ENCODE measurements at places on chromosomes 7 and 10.

DNA sequence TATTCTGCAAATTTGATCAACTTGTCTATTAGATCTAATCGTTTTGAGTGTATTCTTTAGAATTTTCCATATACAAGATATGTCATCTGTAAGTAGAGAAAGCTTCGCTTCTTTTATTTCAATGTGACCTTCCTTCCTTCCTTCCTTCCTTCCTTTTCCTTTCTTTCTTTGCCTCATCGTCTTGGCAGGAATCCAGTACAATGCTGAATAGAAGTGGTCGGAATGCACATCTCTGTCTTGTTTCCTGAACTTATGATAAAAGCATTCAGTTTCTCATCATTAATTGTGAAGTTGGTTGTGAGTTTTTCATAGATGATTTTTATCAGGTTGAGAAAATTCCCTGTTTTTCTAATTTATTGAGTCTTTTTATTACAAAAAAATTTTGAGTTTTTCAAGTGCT, 300.7 kb upstream of the ZNF32 start:
- no peak for DNase-seq

DNA sequence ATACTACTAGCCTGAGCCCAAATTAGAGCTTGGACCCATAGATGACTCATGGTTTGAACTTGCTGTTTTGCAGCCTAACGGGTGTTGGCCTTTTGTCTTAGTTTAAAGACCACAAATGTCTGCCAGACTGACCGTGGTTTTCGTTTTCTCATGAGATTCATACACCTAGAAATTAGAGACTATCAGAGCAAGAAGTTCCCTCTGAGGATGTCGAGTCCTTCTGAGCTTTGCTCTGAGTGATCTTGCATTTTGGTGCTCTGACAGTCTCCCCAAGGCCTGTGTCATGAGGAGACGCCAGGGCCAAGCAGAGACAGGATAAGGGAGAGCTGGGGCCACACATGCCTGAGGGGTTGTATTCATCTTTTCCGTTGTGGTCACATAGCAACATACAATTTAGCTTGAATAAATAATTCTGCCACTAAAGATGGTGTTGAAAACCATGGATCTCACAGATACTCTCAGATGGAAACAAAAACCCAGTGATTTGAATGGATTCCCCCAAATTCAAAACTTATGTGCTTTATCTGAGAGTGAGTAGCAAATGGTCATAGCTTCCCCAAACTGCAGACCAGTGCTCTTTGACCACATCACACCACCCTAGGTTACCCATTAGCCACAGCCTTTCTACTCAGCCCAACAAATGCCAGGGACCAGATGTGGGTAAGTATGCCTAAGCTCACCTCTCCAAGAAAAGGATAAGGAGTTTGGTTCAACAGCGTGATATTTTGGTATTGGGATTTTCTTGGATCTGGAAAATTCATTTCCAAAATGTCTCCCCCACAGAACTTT, 762.0 kb upstream of the IGFBP3 start:
- no peak for DNase-seq

DNA sequence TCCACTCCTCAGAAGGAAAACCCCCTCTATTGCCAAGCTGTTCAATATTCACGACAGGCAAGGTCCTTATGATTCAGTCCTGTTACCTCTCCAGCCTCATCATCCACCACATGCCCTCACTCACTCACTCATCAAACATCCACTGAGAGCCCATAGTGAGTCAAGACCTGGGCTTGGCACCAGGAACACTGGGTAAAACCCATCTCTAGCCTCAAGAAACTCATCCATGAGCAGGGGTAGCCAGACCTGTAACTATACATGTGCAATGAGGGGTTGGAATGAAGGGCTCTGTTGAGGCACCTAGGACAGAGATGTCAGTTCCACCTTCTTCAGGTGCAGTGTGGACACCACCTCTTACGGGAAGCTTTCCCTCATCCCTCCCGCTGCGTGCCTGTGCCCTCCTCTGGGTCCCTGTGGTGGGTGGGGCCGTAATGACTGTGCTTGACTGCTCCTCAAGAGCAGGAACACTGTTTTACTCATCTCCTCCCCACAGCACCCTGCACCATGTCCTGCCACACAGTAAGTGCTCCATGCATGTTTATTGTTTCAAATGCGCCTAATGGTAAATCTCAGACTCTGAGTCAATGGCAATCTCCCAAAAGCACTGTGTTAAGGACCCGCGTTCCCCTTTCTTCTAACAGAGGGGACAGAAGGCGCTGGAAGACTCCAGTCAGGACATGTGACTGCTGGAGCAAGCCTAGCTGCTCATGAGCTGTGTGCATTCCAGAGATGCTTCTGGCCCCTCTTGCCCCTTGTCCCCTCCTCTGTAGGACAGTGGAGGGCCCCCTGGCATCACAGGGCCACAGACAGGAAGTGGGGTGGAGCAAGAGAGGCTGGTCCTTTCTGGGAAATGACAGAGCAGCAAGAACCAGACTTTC, 95.4 kb downstream of the HIPK2 start:
- DNase-seq: no peak

DNA sequence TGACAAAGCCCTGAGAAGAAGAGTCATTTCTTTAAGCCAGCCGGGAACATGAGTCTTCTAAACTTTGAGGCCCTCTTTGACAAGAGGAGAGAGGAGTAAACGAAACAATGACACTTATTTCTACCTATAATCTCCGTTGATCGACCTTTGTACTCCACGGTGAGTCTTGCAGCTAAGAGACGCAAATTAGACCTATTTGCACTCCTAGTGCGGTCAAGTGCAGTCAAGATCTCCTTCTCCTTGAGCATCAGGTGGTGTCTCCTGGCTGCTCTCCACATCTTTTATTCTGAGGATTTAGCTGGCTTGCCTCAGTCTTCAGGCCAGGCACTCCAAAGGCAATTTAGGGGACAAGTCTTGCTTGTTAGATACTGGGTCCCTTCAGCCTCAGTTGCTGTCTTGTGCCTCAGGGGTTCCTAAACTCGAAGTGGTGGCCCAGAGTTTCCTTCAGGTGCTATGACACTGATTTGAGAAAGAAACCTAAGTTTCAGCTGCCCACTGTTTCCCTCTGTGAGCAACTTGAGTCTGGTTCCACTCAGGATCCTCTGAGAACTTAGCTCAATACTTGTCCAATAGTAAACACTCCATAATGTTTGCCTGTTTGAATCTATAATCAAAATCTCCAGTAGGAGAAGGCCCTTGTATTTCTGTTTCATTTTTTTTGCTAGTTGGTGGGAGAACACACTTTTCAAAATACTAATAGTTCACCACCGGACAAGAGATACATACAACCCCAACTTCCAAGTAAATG, 312.9 kb downstream of the RNLS start:
- no peak for DNase-seq

DNA sequence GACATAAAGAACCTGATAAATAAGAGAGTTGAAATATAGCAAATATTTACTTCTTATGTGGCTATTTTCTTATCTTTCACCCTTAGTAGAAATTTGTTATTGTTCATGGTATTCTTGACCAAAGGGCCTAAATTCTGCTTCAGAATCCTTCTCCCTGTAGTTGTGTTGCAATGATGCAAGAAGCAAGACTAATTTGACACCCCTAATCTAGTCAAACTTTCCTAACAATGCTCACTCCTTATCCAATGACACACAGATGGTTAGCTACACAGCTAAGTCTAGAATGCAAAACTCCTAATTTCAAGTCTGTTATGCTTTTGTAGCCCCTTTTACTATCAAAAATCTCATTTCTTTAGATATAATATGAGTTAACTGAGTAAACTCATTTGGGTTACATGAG, 56.1 kb downstream of the TWIST1 start:
- no peak for DNase-seq

DNA sequence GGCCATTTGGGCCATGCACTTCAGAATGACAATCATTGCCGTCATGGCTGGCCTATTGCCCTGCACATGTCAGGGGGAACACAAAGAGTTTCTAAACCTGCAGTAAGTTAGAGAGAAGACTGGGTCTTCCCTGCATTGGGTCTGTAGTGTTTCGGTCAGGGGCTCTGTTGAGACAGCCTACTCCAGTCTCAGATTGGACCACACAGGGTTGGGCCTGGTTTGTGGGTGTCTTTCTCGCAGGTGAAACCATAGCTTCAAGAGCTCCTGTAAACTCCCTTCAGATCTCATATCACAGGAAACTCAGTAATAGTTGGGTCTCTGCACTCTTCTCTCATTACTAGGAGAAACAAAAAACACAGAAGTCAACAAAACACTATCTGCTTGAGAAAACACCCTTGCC, 7.3 kb upstream of the TARP start:
- no peak for DNase-seq

- DNase-seq: no peak
Observed at GRCh38 chr10:23046027-23046426, 49.4 kb upstream of the MSRB2 start.

- no peak for DNase-seq
Observed at GRCh38 chr10:91010952-91011351, 90.1 kb upstream of the ANKRD1 start.

DNA sequence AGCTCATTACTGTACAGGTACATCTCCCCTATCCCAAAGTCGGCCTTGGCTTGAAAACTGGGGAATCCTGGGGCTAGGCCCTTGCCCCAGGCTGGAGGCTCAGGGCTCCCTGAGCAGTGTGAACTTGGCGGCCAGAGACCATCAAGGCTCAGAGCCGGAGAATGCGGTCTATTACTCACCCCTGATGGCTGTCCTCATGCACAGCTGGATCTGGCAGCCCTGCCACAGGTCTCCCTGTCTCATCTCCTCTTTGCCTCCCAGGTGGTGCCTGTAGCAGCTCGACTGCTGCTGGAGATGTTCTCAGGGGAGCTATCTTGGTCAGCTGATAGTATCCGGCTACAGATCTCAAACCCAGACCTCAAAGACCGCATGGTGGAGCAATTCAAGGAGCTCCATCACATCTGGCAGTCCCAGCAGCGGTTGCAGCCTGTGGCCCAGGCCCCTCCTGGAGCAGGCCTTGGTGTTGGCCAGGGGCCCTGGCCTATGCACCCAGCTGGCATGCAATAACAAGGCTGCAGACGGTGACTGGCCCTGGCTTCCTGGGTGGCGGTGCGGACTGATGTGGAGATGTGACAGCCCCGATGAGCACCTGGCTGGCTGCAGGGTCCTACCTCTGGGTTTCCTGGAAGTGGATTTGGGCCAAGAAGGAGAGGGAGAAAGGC, 10.7 kb downstream of the IRF5 start:
- no peak for DNase-seq

DNA sequence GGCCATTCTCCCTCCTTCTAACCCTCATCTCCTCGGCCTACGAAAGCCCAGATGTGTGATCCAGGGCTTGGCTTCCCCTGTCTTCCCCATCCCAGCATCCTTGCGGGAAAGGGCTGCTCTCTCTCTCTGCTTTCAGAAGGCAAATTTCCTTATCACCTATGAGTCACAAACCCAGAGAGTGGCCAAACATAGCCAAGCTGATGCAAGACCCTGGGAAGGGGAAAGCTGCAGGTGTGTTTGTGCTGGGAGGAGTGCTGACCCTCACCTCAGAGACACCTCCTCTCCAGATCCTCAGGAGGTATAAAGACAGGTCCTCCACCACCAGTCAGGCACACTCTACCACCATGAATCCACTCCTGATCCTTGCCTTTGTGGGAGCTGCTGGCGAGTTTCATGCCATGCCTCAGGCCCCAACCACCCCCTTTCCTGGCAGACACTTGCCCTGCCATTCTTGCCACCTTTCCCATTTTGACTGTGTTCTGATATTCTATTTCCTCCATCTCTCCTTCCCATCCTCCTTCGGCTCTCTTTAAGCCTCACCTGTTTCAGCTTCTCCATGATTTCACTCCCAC, 10.6 kb upstream of the PRSS2 start:
- DNase-seq: no peak

- DNase-seq: no peak
Observed at GRCh38 chr10:65213170-65213569, 1692.0 kb downstream of the REEP3 start.

- DNase-seq: peak; percentile 61
Observed at GRCh38 chr7:2734751-2735571, 47.0 kb downstream of the AMZ1 start.

DNA sequence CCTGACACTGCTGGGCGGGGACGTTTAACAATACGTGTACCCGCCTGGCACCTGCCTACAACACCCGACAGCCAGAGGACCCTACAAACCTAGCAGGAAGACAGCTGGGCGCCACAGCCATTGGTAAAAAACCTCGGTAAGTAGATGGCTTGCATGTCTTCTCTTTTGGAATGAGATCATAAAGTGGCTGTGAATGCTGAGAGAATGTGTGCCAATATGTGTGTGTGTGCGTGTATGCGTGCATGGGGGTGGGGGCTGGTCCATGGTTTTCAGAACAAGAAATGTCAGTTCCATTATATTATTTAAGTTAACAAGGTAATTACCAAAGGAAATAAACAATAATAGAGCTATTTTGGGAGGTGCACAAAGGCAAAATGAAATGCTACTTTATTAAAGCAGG, 39.2 kb downstream of the PAPOLB start:
- DNase-seq: no peak

DNA sequence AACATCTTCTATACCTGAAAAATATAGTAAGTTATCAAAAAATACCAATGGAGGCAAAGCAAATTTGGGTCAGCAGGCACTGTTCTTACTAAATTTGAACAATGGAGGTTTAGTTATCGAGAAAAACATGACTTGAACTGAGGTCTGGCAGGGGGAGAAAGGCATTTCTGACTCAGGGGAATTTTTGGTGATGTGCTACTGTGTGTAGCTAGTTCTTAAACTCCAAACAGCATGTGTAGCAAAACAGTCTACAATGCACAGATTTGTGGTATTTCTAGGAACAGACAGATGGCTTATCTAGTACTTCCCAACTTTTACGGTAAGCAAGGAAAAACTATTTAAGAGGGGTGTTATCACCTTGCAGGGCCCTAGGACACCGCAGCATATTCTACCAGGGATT, 311.6 kb upstream of the LRRN3 start:
- DNase-seq: no peak

GRCh38 chr10:122140941-122141623, 130.0 kb upstream of the BTBD16 start:
- peak; percentile 71 for DNase-seq

GRCh38 chr10:125263551-125263950, 103.2 kb upstream of the CTBP2 start:
- DNase-seq: no peak

DNA sequence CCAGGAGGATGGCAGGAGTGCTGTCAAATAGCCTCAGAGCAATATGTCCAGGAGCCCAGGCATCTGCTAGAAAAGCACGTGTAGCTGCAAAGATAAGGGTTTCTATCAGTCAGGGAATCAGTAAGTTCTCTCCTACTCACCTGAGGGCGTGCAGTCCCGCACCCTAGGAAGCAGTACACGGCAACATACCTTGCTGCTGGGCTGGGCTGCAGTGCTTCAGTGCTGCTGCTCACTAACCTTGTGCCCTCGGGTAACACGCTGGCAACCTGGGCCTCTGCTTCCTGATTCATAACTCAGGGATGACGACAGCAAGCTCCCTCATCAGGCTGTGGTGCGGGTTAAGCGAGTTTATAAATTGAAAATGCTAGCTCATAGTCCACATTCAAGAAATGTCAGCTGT, 29.5 kb upstream of the CCNY start:
- no peak for DNase-seq

Measured in Jurkat, Clone E6-1 (cell line).